ENCODE measurements at places on chromosomes 2 and 18. TPM values are rescaled to one million over a fixed set of nuclear protein-coding genes. Genes with fewer than 3 reads are reported as not detected.

Gene HRH4
- 0.02 TPM for total RNA-seq

Gene ATOH8
- total RNA-seq, result 7.1 TPM

Gene TLX2
- total RNA-seq, result 0.30 TPM

Gene SP3
- 41.4 TPM for total RNA-seq

Gene CRACDL
- 0.32 TPM for total RNA-seq
